Endothelial cell of umbilical vein (primary cell): ENCODE measurements at places on chromosomes 1 and 21. TPM values are rescaled to one million over a fixed set of nuclear protein-coding genes. Genes with fewer than 3 reads are reported as not detected.

DNA sequence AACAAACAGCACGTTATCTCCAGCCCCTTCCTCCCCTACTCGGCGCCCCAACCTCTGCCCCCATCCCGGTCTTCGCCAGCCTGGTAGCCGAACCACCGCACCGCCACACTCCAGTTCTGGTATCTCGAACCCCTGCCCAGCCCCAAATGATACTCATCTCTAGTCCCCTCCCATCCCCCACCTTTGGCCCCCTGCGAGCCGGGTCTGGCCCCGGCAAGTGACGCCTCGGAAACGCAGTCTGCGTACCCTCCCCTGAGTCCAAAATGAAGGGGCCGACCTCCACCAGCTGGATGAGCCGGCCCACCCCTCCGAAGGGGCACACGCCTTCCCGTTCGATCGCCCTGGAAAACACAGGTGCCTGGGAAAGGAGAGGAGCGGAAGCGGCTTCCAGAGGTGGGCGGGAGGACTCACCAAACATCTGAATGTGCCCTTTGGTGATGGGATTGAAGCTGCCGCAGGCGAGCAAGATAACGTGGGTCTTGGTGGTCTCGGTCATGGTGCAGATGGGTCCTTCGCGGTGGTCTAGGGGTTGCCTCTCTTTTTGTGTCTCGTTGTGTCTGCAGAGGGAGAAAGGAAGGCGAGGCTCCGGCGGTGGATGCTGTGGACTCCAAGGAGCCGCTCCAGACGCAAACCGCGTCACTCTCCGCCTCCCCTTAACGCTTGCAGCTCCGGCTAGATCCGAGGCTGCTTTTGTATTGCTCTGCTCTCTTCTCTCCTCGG lies at the start of gene NMNAT2:
TSS of gene NMNAT2 (minus strand) at position 609 of the 720 bp plus-strand sequence. CDS start at position 496, 113 bp downstream.
- no peaks in the 10 kb centered on the region for H3K36me3 ChIP-seq
- H3K4me1 ChIP-seq = peaks cover 3% of the 10 kb centered on the region
- H3K27ac ChIP-seq = no peak within 1 kb of the TSS
- no peak within 1 kb of the TSS for H3K4me3 ChIP-seq
- H3K27me3 ChIP-seq = peaks cover 48% of the 10 kb centered on the region
- no peak for DNase-seq

DNA sequence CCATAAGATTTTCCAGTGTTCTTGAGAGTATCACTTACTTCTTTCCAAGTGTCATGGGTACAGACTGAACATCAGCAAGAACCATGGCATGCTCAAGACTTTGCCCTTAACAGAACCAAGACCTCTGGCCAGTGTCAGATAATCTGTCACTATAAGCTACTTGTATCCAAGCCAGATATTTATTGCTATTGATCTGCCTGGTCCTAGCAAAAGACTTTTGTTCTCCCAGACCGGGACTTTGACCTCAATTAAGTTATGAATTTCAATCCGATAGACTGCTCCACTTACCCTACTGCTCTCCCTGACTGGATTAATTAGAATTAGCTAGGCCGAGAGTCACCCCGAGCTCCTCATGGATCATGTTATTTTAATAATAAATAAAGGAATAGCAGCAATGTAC lies 129.6 kb downstream of the ACBD6 start:
- no peaks in the 10 kb centered on the region for H3K36me3 ChIP-seq
- H3K4me3 ChIP-seq = no peak overlapping the region
- no peaks in the 10 kb centered on the region for H3K4me1 ChIP-seq
- H3K27me3 ChIP-seq = no peaks in the 10 kb centered on the region
- no peak for DNase-seq

DNA sequence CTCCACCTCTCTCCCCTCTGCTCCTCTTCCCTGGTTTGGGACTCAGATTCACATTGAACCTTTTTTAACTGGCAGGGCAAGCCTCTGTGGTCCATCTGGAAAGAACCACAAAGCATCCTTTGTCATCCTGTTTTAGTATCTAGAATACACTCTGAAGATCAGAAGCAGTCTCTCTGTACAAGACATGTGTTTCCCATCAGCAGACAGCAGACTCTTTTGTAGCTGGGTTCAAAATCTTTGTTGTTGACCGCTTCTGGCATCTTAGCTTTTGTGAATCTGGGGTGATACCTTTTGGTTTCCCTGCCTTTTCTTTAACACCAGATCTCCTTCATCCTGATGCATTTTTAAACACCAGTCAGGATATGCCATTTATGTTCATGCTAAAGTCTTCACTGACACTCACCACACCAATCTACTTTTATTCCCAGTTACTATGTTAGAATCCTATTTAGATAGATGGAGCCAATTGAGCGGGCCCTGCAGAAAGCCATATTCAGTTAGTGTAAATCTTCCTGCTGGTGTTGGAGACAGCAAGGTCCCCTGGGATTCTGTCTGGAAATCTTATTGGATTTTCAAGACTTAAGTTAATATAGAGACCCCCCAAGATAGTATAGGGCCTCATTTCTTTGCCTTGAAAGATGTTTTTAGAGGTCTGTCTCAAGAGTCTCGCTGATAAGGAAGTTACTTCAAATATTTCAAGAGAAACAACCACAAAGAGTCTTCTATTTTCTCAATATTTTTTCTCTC lies 51.1 kb downstream of the ST6GALNAC3 start:
- no peak for DNase-seq
- H3K4me1 ChIP-seq = no peaks in the 10 kb centered on the region
- H3K4me3 ChIP-seq = no peak overlapping the region
- H3K36me3 ChIP-seq = no peaks in the 10 kb centered on the region
- no peaks in the 10 kb centered on the region for H3K27me3 ChIP-seq

GRCh38 chr1:203671521-203672278 lies 45.1 kb downstream of the ATP2B4 start:
- H3K36me3 ChIP-seq = no peaks in the 10 kb centered on the region
- H3K27me3 ChIP-seq = no peaks in the 10 kb centered on the region
- H3K27ac ChIP-seq = peak overlapping the region; percentile 88
- no peak for DNase-seq
- H3K4me1 ChIP-seq = peaks cover 41% of the 10 kb centered on the region
- H3K4me3 ChIP-seq = no peak overlapping the region

DNA sequence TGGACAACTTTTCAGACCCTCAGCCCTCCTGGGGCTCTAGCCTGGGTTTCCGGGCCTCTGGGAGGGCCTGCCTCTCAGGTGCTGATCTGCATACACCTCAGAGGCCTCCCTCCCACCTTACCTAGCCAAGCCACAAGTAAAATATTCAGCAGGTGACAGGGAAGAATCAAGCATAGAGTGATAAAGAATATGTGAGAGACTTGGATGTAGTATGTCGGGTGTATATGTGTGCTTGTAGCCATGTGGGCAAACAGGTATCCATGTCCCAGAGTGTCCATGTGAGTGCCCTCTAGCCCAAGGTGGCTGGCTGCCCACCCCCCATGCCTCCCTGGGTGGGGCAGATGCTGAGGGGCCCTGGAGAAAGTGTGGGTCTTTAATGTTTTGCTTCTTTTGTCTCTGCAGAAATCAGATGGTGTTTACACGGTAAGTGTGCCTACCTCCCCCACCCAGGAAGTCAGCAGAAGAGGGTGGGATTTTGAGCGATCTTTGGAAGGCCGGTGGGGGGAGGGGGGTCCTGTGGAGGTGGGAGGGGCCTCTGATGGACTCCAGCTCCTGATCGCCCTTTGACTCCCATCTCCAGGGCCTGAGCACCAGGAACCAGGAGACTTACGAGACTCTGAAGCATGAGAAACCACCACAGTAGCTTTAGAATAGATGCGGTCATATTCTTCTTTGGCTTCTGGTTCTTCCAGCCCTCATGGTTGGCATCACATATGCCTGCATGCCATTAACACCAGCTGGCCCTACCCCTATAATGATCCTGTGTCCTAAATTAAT lies 3.4 kb downstream of the FCER1G start:
- peaks cover 11% of the 10 kb centered on the region for H3K4me1 ChIP-seq
- H3K36me3 ChIP-seq = peaks cover 14% of the 10 kb centered on the region
- DNase-seq = no peak
- H3K4me3 ChIP-seq = no peak overlapping the region
- no peaks in the 10 kb centered on the region for H3K27me3 ChIP-seq

- no peak overlapping the region for H3K4me3 ChIP-seq
- H3K27me3 ChIP-seq = no peaks in the 10 kb centered on the region
- H3K4me1 ChIP-seq = peaks cover 22% of the 10 kb centered on the region
- peaks cover 12% of the 10 kb centered on the region for H3K36me3 ChIP-seq
These were observed 156.8 kb downstream of the GABPA start for GRCh38 chr21:25891596-25891995.

DNA sequence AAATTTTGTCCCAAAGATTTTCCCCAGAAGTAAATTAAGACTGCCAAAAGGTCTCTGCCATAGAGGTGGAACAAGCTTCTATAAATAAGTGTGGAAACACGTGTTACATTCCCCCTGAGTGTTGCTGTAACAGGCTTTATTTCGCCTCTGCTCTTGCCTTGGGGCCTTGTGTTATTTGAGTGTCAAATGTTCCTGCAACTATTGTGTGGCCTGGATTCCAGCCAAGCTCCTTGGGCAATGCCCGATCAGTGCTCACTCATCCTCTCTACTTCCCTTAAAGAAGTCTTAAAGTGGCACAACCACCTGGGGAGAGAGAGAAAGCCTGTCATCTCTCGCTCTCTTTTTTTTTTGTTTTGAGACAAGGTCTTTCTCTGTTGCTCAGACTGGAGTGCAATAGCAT lies 156.7 kb downstream of the NR5A2 start:
- H3K4me3 ChIP-seq = no peak overlapping the region
- peaks cover 19% of the 10 kb centered on the region for H3K4me1 ChIP-seq
- H3K27ac ChIP-seq = no peak overlapping the region
- no peaks in the 10 kb centered on the region for H3K36me3 ChIP-seq

DNA sequence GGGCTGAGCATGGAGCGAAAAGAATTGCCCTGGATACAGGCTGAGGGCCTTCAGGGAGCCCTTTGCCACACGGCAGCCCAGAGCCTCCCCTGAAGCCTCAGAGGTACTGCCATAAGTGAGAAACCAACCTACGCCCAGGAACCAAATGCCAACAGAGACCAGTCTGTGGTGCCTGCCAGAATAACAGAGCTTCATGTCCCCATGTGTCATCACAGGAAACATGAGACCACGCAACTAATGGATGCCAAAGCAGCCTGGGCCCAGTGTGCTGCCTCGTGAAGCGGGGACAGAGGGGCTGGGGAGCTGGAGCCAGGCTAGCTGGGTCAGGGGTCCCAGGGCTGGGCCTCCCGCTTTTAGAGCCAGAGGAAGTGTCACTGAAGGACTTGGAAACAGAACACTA lies 18.7 kb upstream of the STUM start:
- no peaks in the 10 kb centered on the region for H3K4me1 ChIP-seq
- H3K36me3 ChIP-seq = no peaks in the 10 kb centered on the region
- no peak for DNase-seq
- H3K27ac ChIP-seq = no peak overlapping the region
- peaks cover 5% of the 10 kb centered on the region for H3K27me3 ChIP-seq
- H3K4me3 ChIP-seq = no peak overlapping the region

DNA sequence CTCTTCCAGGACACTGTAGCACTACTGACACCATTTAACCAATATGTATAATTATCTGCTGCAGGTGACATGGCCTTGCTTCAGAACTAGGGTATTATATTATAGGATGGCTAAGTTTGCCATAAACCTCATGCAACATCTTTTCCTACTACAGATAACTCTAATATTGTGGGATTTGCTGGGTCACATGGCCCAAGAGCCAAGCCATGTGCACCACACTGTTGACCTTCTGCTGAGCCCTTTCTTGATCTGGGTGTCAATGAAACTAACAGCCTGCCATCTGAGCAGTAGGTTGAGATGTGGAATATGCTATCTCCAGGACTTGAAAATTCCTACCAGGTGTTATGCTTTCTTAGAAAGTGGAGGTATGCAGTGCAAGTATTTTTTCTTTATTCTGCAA lies 2291.1 kb downstream of the MRPL39 start:
- H3K27ac ChIP-seq = no peak overlapping the region
- no peaks in the 10 kb centered on the region for H3K4me1 ChIP-seq
- no peaks in the 10 kb centered on the region for H3K27me3 ChIP-seq
- no peak overlapping the region for H3K4me3 ChIP-seq

DNA sequence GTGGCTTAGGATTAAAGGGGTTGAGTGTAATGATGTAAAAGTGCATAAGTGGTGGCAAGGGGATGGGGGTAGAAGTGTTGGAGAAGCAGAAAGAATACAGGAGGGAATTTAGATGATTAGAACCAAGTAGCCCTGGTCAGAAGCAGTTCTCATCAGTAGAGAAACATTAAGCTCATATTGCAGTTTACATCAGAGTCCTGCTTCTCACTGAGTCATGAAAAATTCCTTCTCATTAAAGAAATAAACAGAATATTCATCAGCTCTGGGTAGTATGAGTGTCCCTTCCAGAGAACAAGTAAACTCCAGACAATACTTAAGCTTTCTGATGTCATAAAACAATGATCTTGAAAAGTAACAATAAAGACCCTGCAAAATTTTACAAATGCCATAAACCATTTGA lies 36.5 kb downstream of the LRRIQ3 start:
- H3K4me3 ChIP-seq = no peak overlapping the region
- no peak for DNase-seq
- no peaks in the 10 kb centered on the region for H3K27me3 ChIP-seq
- H3K27ac ChIP-seq = no peak overlapping the region

- no peak overlapping the region for H3K4me3 ChIP-seq
- no peak for DNase-seq
- H3K36me3 ChIP-seq = no peaks in the 10 kb centered on the region
- no peaks in the 10 kb centered on the region for H3K4me1 ChIP-seq
These were observed 33.3 kb downstream of the ZNF281 start for GRCh38 chr1:200376528-200376927.

The C1orf74 gene
- 2.3 and 3.0 TPM in 2 replicates for total RNA-seq

The BARHL2 gene
- not detected in 2 replicates for total RNA-seq

The PDPN gene
- not detected in 2 replicates for total RNA-seq

- H3K27ac ChIP-seq = no peak overlapping the region
- no peaks in the 10 kb centered on the region for H3K27me3 ChIP-seq
- no peaks in the 10 kb centered on the region for H3K36me3 ChIP-seq
- H3K4me1 ChIP-seq = no peaks in the 10 kb centered on the region
These were observed 867.8 kb downstream of the TTLL7 start for GRCh38 chr1:83130886-83131691.

The AKNAD1 gene
- total RNA-seq = not detected in 2 replicates

GRCh38 chr1:90707363-90707710 lies 9.8 kb downstream of the BARHL2 start:
- no peak overlapping the region for H3K4me3 ChIP-seq
- H3K4me1 ChIP-seq = peaks cover 2% of the 10 kb centered on the region
- H3K27me3 ChIP-seq = peaks cover 66% of the 10 kb centered on the region
- DNase-seq = no peak

GRCh38 chr1:46489638-46490405 lies at the start of gene DMBX1:
Gene DMBX1 (plus strand): TSS chr1:46489836. CDS start chr1:46507011, 17,175 bp downstream.
- H3K4me3 ChIP-seq = no peak within 1 kb of the TSS
- no peak for DNase-seq
- H3K4me1 ChIP-seq = no peaks in the 10 kb centered on the region
- H3K27me3 ChIP-seq = peaks cover 88% of the 10 kb centered on the region

GRCh38 chr1:204600203-204600602 lies 84.0 kb downstream of the MDM4 start:
- H3K27me3 ChIP-seq = peaks cover 16% of the 10 kb centered on the region
- no peak overlapping the region for H3K4me3 ChIP-seq
- no peak overlapping the region for H3K27ac ChIP-seq
- no peaks in the 10 kb centered on the region for H3K36me3 ChIP-seq

The LAMC2 gene
- total RNA-seq = 0.82 and 4.0 TPM in 2 replicates

DNA sequence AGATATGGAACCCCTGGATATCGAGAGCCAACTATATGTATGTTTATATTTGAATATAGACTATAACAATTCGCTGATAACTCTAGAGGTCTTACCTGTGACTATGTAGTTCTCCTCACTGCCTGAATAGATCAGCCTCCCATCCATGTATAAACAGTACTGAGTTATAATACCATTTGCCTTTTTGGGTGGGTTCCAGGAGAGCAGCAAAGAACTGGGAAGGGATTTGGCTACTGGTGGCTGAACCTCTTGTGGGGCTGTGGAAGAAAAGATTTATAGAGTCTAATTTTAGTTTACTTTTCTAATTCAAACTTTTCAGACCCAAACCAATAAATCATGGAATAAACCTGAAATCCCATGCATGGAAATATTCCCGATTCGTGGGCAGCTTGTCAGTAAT lies 376.9 kb downstream of the USH2A start:
- H3K27ac ChIP-seq = no peak overlapping the region
- DNase-seq = no peak
- H3K27me3 ChIP-seq = no peaks in the 10 kb centered on the region
- no peak overlapping the region for H3K4me3 ChIP-seq
- no peaks in the 10 kb centered on the region for H3K36me3 ChIP-seq

The WDR64 gene
- total RNA-seq = not detected in 2 replicates
